ENCODE measurements at places on chromosomes 6 and 20.

- no peak for DNase-seq
Observed at GRCh38 chr6:3630258-3630835, 121.2 kb downstream of the PXDC1 start.

- DNase-seq, result no peak
Observed at GRCh38 chr6:121310495-121310894, 23.8 kb downstream of the TBC1D32 start.

- DNase-seq, result no peak
Observed at GRCh38 chr6:9116026-9116425, 680.7 kb upstream of the SLC35B3 start.

GRCh38 chr6:112360498-112360897 is 13.4 kb downstream of the RFPL4B start:
- DNase-seq, result no peak

GRCh38 chr6:70413992-70414494 is 735 bp downstream of the FAM135A start:
- DNase-seq, result no peak

DNA sequence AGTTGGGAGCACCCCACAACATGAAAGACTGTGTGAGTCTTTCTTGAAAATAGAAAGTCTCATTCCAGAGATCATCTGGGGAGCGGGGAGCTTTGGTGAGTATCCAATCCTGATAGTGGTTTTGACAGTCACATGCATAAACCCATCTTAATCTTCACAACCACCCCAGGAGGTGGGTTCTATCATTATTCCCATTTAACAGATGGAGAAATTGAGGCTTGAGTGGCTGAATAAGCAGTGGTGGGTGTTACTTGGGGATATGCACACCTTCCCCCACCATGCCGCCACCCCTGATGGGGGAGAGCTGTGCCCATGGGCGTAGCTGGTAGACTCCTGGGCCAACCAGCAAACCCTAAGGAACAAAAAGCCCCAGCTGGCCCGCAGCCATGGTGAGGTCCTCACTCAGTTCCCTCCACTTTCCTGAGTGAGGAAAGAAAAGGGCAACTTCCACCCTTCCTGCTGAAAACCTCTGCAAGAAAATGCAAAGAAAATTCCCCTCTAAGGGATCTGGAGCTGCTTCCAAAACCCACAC is 99.8 kb downstream of the SNX5 start:
- DNase-seq, result no peak

DNA sequence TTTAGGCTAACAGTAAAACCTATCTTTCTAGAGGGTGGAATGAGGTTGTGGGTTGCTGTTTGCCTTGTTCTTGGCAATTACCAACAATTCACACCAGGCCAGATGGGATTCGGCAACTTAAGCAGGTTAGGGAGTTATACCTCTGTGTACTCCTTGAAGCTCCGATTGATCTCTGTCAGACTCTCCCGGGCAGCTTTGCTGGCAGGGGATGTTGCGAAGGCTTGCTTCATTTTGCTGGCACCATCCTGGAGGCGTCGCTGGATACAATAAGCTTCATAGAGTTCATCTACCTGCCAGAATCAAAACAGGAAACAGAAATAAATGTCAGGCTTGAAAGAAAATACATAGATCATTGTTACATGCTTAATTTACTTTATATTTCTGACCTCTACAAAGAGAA is 66.4 kb upstream of the ARMH2 start:
- no peak for DNase-seq

DNA sequence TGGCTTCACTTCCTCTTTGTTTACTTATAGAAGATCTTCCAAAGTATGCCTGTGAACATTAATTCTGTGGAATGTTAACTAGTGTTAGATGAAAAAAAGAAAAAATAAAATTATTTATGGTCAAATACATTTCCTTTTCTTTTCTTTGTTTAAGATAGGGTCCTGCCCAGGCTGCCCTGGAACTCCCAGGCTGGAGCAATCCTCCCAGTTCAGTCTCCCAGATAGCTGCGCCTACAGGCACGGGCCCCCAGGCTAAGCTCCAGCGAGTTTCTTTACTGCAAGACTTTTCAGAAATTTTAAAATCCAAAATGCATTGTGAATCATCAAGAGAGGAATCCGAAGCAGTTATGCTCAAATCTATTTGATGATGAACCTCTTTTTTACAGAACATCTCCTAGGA is 39.3 kb upstream of the IL20RA start:
- no peak for DNase-seq
